GM23248 (cell line): ENCODE measurements at places on chromosomes 13 and 19.

GRCh38 chr13:113736258-113736731, 22.7 kb upstream of the TMEM255B start:
- DNase-seq = no peak

DNA sequence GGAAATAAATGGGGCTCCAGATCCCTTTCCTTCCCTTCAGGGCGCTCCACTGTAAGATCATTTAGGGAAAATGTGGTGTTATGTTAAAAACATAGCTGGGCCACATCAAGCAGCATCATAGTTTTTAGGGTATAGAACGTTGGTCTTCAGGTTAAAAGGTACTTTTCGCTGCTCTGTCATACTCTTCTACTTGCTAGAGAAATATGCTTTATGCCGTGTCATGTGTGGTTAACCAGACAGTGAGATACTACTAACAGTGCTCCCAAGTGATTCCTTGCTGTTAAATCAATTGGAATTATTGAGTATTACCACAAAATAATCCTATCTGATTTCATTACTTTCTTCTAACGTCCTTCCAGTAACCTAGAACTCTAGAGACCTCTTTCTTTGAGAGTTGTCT, 1.1 kb upstream of the NDFIP2 start:
- no peak for DNase-seq

GRCh38 chr13:26030331-26030730, 21.5 kb downstream of the SHISA2 start:
- DNase-seq = no peak

DNA sequence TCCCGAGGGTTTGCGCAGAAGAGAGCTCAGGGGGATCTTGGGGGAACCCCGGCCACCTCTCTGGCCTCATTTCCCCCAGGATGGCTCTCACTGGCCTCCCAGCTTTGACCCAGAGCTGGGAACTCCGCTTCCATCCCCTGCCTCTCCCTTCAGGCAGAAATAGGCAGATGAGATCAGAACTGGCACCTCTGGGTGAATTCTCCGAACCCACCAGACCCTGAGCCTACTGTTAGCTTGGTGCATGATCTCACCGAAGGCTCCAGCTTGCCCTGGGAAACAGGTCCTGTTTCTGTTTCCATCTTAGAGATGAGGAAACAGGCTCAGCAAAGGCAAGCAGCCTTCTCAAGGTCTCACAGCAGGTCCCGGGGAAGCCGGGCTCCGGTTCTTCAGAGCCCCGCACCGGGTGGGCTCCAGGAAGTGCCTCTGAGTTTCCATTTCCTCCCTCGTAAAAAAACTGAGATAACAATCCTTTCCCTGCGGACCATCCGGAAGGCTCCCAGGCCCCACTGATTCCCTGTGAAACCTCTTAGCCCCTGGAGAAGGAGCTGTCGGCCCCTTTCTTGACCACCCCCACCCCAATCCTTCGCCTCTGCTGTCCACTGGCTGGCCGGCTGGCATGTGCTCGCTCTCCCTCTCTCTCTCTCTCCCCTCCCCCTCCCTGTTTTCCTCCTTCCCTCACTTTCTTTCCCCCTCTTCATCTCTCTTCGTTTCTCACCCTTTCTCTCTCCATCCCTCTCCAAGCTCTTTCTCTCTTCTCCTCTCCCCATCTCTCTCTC, 2.1 kb downstream of the NECTIN2 start:
- peak; percentile 85 for DNase-seq

DNA sequence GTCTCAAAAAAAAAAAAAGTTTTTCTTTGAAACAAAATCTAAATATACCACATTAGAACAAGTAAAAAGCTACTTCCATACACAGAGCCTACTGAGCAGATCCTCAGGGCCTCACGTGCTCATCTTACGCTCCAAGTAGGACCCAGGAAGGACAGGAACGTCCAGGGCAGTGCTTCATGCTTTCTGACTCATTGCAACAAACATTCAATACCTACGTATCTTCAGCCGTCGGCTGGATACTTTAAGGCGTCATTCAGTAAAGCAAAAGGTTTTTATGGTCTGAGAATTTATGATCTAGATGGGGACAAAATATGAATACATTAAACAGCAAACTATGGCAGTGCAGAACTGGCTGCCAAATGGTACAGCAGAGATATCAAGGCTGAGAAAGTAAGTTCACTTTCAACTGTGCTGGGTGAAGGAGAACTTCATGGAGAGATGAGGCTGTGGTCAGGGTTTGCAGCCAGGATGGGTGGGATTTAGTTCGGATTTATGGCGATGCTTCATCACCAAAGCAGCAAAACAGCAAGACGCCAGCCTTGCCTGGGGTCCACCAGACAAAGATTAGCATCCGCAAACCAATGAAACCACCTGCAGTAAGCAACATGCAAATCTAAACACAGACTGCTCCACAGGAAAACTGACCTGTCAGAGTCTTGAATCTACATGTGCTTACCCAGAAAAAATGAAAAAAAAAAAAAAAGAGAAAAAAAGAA, 20.5 kb downstream of the CARS2 start:
- DNase-seq = no peak

GRCh38 chr13:36921631-36922301, 1.7 kb upstream of the SMAD9 start:
- DNase-seq = no peak

DNA sequence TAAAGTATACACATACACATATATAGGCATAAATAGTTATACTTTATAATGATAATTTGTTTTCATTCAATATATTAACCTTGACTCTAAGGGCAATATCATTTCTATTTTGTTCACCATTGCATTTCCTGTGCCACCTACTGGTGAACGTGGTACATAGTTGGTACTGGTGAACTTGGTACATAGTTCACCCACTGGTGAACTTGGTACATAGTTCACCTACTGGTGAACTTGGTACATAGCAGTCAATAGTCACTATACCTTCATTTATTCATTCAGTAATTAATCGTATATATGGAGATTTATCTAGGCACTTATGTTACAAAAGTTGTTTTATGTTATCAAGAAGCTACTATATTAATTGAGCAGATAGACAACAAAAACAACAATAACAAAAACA, 172.6 kb upstream of the ATXN8OS start:
- DNase-seq = no peak

- DNase-seq = peak; percentile 49
Observed at GRCh38 chr13:74280795-74281490, 146.7 kb upstream of the KLF12 start.

GRCh38 chr19:11046605-11047354, 42.5 kb upstream of the LDLR start:
- no peak for DNase-seq

DNA sequence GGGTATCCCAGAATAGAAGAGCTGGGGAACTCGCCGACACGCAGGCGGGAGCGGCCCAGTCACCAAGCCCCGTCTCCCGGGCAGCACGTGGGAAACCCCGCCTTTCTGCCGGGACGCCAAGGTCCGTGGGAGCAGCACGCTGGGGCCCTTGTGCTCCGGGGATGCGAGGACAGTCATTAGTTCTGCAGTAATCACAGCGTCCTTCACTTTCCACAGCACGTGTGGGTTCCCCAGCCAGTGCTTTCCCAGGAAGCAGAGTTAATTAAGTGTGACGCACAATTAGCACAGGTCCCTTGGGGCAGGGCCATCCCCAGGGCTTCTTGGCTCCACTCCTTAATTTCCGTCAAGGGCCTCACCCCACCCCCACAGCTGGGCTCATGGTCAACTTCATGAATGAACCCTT, 64.3 kb upstream of the C13orf46 start:
- DNase-seq = peak; percentile 23

GRCh38 chr13:95485045-95485517, 67.4 kb upstream of the CLDN10 start:
- DNase-seq = peak; percentile 60

DNA sequence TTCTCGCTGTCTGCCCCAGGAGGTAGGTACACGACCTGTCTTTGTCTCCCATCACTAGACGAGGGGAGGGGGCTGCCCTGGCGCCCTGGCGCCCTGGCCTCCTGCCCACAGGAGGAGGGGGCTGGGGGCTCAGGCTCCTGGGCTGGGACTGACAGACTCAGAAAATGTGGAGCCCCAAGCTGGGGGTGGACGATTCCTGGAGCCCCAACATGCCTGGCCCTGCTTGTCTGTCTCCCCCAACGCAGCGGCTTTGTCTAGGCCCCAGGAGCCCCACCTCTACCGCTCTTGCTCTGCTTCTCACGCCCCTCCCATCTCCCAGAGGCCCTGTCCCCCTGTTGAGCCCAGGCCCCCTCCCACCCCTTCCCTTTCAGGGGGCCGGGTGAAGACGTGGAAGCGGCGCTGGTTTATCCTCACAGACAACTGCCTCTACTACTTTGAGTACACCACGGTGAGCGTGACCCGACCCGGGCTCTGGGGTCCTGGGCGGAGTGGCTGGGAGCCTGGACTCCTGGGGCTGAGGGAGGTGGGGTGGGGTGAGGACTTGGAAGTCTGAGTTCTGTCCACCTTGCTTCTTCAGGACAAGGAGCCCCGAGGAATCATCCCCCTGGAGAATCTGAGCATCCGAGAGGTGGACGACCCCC, 8.6 kb downstream of the CYTH2 start:
- DNase-seq = no peak

DNA sequence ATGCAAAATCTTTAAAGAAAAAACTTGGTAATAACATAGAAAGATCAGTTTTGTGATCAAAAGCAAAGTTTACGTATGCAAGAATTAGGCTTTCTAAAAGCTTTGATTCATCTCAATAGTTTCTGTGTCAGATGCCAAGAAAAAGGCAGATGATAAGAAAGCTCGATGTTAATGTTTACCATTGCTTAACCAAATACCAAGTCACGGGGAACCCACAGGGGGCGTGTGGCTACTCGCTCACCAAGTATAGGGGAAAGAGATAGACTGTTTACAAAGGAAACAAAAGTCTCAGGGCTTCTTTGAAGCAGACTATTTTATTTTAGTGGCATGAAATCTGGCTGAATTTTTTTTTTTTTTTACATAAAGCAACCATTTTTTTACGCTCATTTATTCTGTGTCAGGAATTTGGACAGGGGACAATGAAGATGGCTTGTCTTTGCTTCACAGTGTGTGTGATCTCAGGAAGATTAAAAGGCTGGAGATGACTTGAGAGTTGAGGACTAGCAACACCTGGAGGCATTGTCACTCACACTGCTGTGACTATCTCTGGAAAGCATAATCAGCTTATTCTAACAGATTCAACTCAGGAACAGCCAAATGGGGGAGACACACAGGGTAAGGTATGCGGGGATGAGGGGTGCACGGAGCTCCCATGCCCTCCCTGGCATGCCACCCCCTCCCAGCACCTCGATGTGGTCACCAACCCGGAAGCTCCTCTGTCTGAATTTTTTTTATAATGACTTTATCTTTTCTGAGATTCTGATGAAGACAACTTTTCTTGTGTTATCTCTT, 24.9 kb downstream of the RCBTB1 start:
- peak; percentile 1 for DNase-seq

DNA sequence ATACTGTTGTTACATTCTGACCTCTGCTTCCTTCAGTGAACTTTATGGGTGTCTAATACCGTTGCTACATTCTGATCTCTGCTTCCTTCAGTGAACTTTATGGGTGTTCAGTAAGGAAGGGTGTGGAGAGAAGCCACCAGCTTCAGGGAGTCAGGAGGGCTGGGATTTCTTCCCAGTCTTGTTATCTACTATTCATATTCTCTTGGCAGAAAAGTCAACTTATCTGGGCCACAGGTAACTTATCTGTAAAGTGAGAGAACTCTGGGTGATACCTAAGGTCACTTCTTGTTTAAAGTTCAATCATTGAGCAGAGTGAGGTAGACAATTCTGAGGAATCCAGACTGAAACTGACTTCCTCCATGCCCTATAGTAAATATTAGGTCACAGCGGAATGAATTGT, 71.2 kb upstream of the STK24 start:
- DNase-seq = no peak

DNA sequence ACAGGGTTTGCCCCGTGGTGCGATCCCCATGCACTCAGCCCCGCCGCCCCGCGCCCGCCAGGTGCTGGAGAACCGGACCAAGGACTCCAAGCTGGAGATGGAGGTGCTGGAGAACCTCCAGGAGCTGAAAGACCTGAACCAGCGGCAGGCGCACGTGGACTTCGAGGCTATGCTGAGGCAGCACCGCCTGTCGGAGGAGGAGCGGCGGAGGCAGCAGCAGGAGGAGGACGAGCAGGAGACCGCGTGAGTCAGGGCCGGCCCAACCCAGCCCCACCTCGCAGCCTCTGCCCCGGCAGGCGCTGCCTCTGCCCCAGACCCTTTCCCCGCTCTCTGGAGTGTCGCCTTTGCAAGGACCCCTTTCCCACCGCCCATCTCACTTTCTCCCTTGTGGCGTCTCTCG, 11.3 kb downstream of the YJU2 start:
- DNase-seq = no peak

DNA sequence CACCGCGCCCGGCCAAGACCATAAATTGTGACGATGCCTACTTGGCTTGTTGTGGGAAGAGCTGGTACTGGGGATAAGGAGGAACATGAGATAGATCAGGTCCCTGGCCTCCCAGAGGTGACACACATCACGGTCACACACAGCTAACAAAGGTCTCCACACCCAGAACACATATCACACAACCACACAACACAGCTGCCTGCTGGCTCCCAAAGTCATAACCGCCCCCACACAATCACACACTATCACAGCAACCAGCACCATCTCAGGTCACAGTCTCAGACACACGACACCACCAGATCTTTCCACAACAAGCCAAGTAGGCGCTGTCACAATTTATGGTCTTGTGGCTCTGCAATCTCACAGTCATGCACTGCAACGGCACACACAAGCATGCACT, 5.7 kb downstream of the COL5A3 start:
- peak; percentile 28 for DNase-seq

DNA sequence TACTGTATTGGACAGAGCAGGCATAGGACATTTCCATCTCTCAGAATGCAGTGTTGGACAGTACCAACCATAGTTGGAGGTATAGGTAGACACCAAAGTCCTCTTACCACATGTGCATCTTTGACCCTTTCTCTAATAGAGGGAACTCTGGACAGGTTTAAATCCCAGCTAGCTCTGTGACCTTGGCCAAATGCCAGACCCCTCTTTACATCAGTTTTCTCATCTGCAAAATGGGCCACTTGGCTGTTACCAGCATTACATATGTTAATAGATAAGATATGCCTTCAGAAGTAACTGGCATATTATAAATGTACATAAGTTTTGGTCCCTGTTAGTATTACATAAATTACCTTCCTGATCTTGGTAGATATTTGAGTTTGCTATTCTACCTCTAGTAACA, 54.3 kb downstream of the CDK8 start:
- DNase-seq = no peak

DNA sequence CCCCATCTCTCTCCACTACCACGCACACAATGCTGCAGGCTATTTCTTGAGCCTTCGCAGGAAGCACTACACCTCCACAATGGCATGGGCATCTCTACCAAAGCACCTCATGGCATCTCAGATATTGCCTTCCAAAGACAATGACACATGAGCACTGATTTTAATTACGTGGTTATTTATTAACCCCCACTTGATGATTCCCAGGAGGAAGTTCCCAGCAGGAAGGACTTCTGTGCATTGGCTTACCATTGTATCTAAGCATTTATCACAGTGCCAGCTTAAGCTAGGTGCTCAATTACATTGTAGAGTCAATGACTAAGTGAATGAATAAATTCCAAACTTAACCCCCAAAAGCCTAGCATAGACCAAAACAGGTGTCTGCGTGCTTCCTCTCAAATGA, 101.4 kb downstream of the ABCC4 start:
- DNase-seq = no peak
